Activated naive CD4-positive, alpha-beta T cell (primary cell): ENCODE measurements at places on chromosomes 5 and 9.

DNA sequence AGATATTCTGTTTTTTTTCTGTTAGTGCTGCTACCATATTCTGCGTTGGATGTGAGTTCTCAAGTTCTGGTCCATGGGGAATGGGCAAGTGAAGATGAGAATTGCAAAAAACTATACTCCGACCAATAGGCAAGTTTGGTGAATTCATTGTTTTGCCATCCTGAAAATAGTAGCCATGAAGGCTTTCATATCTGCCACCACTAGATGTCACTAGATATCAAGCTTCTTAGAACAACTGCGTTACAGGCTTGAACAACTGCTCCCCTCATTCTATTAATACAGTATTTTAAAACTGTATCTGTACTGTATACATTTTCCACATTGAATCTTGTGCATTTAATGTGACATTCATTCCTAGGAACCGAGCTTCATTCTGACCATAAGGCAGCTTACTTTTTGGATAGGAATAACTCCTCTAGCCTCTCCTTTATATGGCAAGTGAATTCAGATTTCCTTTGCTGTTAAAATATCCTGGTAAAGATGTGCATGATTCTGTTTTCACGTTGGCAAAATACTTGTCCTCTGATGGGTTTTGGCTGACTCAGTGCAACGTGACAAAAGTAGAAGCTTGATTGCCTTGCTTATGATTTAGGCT lies 163.6 kb downstream of the SREK1 start:
- DNase-seq = no peak

- no peak for DNase-seq
Observed at GRCh38 chr5:119063579-119064379, 7.1 kb upstream of the DMXL1 start.

GRCh38 chr5:142915813-142916424 lies 145.7 kb downstream of the ARHGAP26 start:
- DNase-seq = no peak

GRCh38 chr5:103456476-103456875 lies 106.1 kb downstream of the NUDT12 start:
- DNase-seq = no peak

DNA sequence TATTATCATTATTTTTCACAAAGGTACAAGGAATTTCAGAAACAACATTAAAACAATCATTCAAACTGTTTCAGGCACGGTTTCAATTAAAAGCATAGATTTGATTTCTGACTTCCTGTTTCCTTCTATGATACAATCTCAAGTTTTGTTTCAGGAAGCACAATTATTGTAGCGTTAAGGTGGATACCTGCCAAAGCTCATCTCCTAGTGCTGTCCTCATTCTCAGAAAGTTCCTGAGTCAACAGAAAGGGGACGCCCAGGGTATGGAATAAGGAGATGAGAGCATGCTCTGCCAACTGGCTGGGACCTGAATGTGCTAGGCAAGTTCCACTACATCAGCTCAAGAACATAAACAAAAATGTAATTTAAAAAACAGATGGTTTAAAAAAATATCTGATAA lies 2.0 kb upstream of the TRIM14 start:
- DNase-seq = no peak

GRCh38 chr9:134340475-134341160 lies 14.4 kb downstream of the RXRA start:
- DNase-seq = no peak

DNA sequence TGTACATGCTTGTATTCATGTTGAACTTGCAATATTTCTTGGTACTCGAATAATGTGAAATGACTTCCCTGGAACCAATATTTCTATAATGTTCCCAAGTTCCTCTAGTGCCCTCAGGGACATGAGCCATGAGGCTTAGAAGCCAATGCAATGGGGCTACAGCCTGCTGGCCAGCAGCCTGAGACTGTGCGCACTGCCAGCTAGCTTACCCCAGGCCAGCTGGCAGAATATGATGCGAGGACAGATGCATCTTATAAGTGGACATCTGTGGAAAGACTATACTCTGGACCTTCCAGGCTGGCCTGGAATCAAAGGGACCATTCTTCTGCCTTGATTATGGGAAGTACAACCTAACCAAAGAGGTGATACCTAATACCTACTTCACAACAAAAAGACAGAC lies 1862.0 kb upstream of the ACO1 start:
- no peak for DNase-seq

- no peak for DNase-seq
Observed at GRCh38 chr9:81611664-81612063, 77.7 kb downstream of the TLE1 start.

GRCh38 chr5:135242021-135242865 lies 156.8 kb downstream of the MACROH2A1 start:
- DNase-seq = no peak

- no peak for DNase-seq
Observed at GRCh38 chr5:43044181-43044914, 4.2 kb upstream of the ANXA2R start.

GRCh38 chr5:34959323-34959722 lies 30.0 kb downstream of the DNAJC21 start:
- DNase-seq = no peak

GRCh38 chr9:84858364-84858763 lies 188.8 kb downstream of the NTRK2 start:
- DNase-seq = no peak

GRCh38 chr5:129496864-129497595 lies 36.9 kb downstream of the ADAMTS19 start:
- DNase-seq = no peak

DNA sequence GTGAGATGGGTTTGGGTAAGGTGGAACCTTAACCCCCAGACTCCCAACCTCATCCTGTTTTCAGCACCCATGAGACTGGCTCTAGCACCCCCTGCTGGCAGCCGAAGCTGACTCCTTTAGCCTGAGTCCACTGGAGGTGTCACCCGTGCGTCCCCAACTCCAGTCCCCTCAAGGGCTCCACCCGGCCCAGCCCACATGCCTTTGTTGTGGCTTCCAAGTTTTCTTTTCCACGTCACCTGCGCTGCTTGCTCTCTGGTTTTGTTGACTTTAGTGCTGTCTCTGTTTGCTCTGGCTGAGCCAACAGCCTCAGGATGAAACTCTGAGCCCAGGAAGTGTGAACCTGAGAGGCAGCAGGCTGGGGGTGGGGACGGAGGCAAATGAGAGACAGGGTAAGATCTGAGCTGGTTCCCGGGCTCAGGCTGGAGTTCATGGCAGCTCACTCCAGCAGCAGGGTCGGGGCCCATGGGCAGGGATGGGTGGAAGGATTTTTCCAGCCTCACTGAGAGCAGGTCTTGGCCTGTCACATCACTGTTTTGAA lies 13.2 kb upstream of the AQP7 start:
- peak; percentile 91 for DNase-seq

DNA sequence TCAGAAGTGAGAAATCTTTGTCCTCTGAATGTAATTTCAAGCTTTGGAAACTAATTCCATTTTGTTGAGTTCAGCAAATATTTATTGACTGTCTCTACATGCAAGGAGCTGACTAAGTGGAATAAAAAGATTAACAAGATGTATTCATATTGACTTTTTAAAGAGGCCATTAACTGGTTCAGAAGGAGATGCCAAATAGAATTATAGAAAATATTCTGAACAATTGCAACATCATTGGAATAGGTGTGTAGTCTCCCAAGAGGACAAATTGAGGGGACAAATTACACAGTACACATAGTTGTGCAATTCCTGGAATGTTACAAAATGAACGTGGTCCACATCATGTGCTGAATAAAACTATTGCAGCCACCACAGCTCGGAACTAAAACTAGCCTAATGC lies 224.2 kb downstream of the NPR3 start:
- DNase-seq = no peak

DNA sequence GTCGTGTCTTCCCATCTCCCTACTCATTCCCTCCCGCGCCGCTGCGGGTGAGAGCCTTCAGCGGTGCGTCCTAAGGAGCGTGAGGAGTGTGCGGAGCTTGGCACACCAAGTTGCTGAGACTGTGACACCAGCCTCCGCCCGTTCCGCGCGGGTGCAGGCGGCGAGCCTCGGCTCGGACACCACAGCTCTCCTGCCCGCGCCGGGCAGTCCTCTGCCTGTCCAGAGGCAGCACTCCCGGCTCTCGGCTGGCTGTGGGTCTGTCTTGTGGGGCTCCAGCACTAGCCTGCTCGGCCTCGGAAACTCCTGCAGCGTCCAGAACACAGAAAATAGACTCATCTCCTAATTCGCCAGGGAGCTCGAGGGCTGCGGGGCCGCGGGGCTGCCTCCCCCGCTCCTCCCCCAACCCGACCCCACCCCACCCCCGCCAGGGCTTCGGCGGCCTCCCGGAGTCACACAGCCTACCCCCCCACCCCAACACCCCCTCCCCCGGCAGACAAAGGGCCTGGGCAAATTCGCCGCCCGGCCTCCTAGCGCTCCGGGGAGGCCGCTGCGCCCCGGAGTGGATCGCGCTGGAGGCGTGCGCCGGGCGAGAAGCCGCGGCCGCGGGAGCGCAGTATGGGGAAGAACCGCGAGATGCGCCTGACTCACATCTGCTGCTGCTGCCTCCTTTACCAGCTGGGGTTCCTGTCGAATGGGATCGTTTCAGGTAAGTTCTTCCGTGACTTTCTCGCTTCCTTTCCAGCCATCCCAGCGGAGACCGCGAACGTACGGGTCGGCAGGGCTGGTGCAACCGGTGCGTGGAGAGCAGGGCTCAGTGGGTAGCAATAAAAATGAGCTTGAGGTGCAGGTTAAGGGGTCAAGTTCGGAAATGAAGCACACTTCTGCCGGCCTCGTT lies at the start of gene ADAMTS19:
Gene ADAMTS19, plus strand, starts transcription at position 522 of the 895 bp plus-strand sequence. Its CDS starts 94 bp downstream, at position 616.
- no peak for DNase-seq

GRCh38 chr5:97628807-97629206 lies 445.8 kb upstream of the RIOK2 start:
- DNase-seq = no peak

DNA sequence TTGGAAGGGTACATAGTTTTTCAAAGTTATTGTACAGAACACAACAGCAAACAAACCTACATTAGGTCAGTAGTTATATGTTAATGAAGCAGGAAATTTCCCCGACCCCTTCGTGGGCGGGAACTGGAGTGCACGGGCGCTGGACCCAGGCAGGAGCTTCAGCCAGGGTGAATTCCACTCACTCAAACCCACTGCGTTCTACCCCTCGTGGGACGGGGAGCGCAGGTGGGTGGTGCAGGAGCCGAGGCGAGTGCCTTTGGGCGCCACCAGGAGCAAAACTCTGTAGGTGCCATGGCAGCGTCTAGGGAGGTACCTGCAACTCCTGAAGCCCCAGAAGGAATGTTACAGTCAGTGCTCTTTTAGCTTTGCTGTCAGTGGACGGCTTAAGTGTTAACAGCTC lies 29.6 kb upstream of the ERAP1 start:
- no peak for DNase-seq

DNA sequence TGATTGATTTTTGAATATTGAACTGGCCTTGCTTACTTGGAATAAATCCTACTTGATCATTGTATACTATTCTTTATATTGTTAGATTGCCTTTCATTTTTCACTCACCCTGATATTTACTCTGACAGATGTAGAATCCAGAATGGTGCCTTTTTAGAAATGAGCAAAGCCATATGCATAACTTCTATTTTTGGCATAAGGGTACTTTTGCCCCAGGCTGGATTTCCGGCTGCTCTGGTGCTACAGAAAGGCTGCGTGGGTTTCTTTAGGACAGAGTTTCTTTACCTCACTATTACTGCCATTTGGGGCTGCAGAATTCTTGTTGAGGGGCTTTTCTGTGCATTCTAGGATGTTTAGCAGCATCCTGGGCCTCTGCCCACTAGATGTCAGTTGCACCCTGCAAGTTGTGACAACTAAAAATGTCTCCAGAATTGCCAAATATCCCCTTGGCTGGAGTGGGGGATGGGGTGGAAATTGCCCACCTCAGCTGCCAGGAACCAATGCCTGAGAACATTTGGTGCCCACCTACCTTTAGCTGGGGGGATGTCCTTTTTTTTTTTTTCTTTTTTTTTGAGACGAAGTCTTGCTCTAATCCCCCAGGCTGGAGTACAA lies 50.1 kb downstream of the SLC36A1 start:
- no peak for DNase-seq

GRCh38 chr9:37955781-37956422 lies 52.0 kb upstream of the SLC25A51 start:
- DNase-seq = no peak

GRCh38 chr5:14451871-14452270 lies 129.7 kb upstream of the OTULINL start:
- DNase-seq = no peak

GRCh38 chr5:125409861-125410536 lies 663.6 kb upstream of the ZNF608 start:
- DNase-seq = no peak
